Activated effector memory CD4-positive, alpha-beta T cell treated with anti-CD3 and anti-CD28 coated beads, Interleukin-2, amount 50 U/mL, for 16 hours (primary cell): ENCODE measurements at places on chromosomes 11 and 22.

- no peak for DNase-seq
Measured at GRCh38 chr22:41567512-41567768, 6.6 kb downstream of the CSDC2 start.

GRCh38 chr11:90646706-90647105 lies 423.9 kb upstream of the CHORDC1 start:
- DNase-seq = no peak

DNA sequence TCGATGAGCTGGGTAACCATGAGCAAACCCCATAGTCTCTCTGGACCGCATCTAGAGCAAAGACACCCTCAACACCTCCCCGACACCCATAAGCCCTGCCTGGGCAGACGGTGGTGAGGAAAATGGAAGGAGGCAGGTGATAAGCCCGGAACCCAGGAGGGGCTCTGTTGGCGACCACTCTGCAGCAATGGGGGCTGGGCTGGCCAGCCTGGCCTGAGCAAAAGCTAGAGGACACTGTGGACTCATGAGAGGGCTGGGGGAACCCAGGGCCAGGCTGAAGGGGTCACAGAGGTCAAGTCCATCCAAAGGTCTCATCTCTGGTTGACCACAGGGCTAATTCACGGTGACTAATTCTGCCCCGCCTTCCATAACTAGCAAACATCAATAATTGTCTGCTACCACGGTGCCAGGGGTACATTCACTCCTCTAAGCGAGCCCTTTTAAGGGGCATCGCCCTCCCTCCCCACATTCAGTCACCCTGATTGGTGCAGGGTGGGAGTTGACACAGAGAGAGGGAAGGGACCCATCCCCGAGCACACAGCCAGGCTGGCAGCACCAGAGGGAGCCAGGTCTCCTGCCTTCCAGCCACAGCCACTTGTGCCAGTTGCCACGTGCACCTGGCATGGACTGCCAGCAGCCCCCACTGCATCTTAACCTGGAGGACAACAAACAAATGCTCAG lies 4.0 kb downstream of the PYGM start:
- peak; percentile 60 for DNase-seq

DNA sequence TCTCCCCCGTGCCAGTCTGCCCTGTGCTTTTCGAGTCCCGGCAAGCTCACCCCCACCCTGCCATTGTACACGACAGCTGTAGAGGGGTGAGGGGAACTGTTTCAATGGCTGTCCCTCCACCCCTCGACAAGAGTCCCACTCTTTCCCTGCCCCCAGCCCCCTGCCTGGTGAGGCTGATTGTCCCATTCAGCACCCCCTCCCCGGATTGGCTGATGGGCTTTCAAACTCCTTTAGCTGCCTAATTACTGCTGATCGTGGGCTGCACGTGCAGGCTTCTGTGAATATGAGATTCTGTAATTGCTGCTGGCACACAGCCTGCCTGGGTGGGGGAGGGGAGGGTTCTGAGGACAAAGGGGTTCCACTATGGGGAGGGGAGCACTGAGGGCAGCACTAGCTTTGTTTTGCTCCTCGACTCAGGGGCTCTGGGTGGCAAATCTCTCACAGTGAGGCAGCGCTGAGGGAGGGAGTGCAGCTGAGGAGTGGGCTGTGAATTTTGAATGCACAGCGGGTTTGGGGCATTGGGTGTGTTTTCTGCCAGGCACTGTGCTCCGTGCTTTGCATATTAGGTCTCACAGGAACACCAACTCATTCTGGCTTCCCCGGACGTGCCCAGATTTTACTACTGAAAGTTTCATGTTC lies 42.6 kb upstream of the ACCSL start:
- no peak for DNase-seq

- peak; percentile 89 for DNase-seq
Measured at GRCh38 chr22:50010676-50011446, 1.7 kb downstream of the IL17REL start.

DNA sequence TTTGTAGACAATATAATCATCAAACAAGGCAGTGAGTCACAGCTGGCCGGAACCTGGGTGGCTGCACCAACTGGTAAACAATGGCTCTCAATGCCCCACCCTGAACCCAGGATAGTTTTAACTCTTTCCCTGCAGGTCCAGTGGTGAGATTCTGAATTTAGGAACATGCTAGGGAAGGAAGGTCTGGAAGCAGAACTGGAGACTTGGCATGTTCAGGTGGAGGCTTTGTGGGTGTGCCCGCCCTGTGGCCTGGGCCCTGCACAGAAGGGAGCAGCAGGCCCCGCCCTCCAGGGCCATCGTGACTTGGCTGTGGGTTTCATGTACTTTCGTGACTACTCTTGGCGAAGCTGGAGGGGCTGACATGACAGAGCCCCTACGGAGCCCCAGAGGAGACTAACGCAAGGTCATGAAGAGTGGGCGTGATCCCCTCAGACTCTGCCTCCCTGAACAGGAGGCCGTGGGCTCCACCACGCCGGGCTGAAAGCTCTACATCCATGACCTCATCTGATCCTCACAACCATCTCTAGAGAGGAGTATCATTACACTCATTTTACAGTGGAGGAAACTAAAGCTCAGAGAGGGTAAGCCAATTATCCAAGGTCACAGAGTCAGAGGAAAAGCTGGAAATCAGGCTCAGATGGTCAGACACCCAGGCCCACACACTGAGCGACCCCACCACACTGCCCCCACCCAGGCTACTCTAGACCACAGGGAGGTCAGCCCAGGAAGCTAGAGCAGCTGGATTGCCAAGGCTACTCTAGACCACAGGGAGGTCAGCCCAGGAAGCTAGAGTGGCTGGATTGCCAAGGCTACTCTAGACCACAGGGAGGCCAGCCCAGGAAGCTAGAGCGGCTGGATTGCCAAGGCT lies 27.3 kb downstream of the MAFF start:
- DNase-seq = no peak

DNA sequence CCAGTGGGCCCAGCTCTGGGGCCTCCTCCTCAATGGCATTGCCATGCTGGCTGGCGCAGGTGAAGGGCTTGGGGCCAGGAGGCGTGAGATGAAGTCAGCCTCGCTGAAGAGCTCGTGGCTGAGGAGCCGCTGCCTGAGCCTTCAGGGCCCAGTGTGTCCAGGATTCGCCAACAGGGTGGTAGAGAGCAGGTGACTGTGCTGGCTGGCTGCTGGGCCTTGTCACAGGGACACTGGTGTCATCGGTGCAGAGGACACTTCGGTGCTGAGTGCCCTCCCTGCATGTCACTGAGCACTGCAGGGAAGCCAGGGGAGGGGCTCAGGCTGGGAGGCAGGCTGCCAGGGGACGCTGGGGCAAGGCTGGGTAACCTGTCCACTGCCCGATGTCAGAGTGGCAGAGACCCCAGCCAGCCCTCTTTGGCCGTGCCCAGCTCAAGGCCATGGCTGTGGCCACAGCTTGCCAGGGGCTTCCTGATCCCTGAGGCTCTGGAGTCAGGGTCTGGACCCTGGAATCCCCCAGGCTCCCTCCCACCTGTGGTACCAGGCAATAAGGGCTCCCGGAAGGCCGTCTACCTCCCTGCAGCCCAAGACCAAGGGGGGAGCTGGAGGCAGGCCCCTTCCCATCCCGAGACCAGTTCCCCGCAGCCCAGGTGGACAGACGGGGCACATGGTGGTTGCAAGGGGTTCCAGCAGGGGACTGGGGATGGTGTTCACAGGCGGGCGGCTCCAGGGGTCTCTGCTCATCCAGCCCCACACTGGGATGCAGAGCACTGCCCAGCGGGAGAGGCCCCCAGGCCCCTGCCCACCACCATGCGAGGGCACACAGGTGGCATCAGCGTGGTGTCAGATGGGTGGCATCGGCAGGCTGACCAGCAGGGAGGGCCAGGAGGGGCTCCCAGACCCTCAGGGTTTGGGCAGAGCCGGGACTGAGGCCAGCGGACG lies 63.9 kb downstream of the ARFGAP3 start:
- no peak for DNase-seq

GRCh38 chr11:14119357-14119756 lies 156.8 kb downstream of the SPON1 start:
- DNase-seq = no peak

GRCh38 chr11:111604392-111605009 lies 2.3 kb downstream of the SIK2 start:
- no peak for DNase-seq

DNA sequence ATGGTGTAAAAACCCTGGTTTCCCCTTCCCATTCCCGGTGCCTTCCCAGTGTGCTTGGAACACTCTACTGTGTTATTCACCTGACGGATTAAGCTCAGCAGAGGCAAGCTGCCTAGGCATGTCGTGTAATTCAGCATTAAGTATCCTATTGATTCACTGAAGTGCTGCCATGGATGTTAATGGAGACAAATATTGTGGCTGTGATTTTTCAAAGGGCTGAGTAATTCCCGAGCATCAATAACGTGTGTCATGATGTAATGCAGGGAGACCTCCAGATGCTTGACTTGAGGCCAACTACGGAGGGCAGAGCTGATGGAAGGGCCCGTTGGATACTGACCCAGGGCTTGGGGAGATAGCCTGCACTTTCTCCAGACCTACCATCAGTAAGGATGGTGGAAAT lies 269.0 kb downstream of the ST3GAL4 start:
- DNase-seq = no peak

GRCh38 chr11:112649856-112650255 lies 311.4 kb upstream of the NCAM1 start:
- DNase-seq = no peak

DNA sequence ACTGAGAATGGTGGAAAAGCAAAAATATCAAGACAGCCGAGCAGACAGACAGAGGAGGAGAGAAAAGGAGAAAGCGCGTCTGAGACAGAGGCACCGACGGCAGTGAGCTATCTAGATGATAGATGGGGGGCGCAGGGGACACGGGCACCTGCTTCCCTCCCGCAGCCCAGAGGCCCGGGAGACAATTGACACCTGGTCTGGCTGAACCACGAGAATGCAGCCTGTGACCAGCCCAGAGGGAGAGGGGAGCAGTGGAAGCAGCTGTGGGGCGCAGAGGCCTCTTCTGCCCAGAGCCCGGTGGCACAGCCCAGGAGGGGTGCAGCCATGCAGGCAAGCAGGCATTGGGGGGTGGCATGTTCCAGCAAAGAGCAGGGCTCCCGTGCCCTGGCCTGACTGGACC lies 48.2 kb downstream of the ELFN2 start:
- no peak for DNase-seq
